ENCODE measurements at places on chromosomes 1 and 21. TPM values are rescaled to one million over a fixed set of nuclear protein-coding genes. Genes with fewer than 3 reads are reported as not detected.

The PRPF38B gene
- 47.8 TPM for total RNA-seq

The ACKR1 gene
- 0.58 TPM for total RNA-seq

The DPM3 gene
- 94.2 TPM for total RNA-seq

The TPTE gene
- 0.95 TPM for total RNA-seq

The FBXO2 gene
- 1.7 TPM for total RNA-seq

The ANKRD35 gene
- not detected for total RNA-seq

The CNN3 gene
- total RNA-seq = 0.62 TPM

The LEFTY1 gene
- 0.20 TPM for total RNA-seq

The GBP6 gene
- not detected for total RNA-seq

The SLC1A7 gene
- not detected for total RNA-seq

The GCSAML gene
- total RNA-seq = not detected

The FCGR2B gene
- total RNA-seq = 3.1 TPM

The SERINC2 gene
- 1.2 TPM for total RNA-seq

The ALX3 gene
- total RNA-seq = not detected

The CRYZL1 gene
- 25.6 TPM for total RNA-seq

The FAM78B gene
- total RNA-seq = 0.36 TPM

The SLC30A10 gene
- total RNA-seq = 8.8 TPM

The PAQR6 gene
- total RNA-seq = 1.0 TPM

The PRDM16 gene
- 0.27 TPM for total RNA-seq

The NDC1 gene
- 74.2 TPM for total RNA-seq

The THEM5 gene
- not detected for total RNA-seq

The SH3BGR gene
- 14.8 TPM for total RNA-seq

The TMEM51 gene
- 0.80 TPM for total RNA-seq

The LCE1B gene
- not detected for total RNA-seq

The MEX3A gene
- 13.7 TPM for total RNA-seq

The FABP3 gene
- not detected for total RNA-seq

The PTPN7 gene
- total RNA-seq = 112 TPM

The GPR3 gene
- 11.0 TPM for total RNA-seq

The IL12RB2 gene
- 1.9 TPM for total RNA-seq

The LRIG2 gene
- total RNA-seq = 13.7 TPM

The E2F2 gene
- total RNA-seq = 25.3 TPM

The CLIC4 gene
- total RNA-seq = 64.5 TPM

The NBPF4 gene
- 6.6 TPM for total RNA-seq

The CRP gene
- 0.69 TPM for total RNA-seq

The CALML6 gene
- not detected for total RNA-seq

The NEXN gene
- total RNA-seq = 0.60 TPM

The HAO2 gene
- not detected for total RNA-seq

The HSPA6 gene
- total RNA-seq = 3.0 TPM

Data from K562 (cell line).